ENCODE measurements at places on chromosomes 6 and 20. TPM values are rescaled to one million over a fixed set of nuclear protein-coding genes. Genes with fewer than 3 reads are reported as not detected.

DNA sequence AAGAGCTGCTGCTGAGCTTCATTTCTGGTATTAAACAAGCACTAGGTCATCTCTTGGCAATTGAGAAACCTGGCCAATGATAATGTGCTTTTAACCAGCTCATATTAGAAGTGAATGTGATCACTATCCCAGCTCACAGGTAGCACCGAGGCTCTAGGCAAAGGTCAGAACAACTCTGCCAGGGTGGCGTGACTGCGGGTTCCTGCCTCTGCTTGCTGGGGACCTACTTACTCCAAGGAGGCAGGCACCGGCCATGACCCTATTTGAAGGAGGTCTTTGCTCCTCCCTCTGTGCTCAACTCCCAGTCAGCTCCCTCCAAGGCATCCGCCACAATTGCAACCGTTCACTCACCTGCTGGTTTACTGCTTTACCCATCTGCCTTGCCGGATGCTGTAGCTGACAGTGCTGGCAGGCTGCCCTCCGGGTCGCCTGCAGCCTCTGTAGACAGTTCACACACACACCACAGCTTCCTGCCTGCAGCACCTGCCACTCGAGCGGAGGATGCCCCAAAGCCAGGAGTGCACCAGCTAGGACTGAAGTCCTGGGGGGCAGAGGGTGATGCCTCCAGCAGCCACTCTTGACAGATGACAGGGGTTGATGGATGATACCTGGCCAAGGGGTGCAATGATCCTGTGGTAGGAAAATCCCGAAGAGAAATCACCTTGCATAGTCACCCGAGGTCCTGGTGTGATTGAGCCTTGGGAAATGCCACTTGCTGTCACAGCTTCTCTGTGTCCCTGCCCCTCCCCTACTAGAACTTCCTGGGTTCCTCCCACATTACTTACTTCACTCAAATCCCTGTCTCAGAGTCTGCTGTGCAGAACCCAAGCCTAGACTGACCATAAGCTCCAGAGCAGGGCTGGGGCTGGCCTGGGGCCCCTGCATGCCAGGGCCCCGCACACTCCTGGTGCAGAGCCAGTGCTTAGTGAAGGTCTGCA is 8.8 kb upstream of the VSX1 start:
- DNase-seq = no peak

Gene GJA10
- total RNA-seq = not detected

DNA sequence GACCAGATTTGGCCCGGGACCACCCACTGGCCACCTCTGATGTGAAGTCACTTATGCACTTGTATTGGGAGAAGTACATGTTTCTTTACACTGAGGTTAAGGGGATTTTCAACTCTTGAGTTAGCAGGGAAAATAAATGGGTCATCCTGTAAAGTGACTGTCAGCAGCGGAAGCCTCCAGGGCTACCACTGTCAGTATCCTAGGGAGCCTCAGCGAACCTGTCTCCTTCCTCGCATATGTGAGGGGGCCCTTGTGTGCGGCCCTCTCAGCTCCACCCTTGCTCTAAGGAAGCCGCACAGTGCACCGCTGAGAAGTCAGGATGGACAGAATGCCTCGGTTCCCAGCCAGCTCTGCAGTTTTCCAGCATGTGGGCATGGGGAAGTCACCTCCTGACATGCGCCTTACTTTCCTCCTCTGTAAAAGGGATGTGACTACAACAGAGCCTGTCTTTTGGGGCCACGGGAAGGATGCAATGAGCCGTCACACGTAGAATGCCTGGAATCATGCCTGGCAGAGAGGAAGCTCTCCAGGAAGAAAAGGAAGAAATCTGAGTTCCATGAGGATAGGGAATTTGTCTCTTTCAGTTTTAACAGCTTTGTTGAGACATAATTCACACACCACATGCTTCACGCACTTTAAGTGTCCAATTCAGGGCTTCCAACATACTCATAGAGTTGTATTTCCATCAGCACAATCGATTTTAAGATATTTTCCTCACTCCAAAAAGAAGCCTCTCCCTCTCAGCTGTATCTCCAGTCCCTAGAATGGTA is 115.4 kb downstream of the SYCP2 start:
- DNase-seq = no peak

Gene HTR1E
- total RNA-seq = not detected

Gene FRK
- 0.57 TPM for total RNA-seq

- no peak for DNase-seq
Observed at GRCh38 chr20:45924391-45925261, 9.9 kb upstream of the PCIF1 start.

- DNase-seq = peak; percentile 35
Observed at GRCh38 chr20:37295595-37295994, 6.1 kb downstream of the MANBAL start.
